NCI-H1105 (cell line): ENCODE measurements at places on chromosomes 11 and 22.
A peak's percentile ranks its signal among the peaks of the same experiment; 100 is the strongest.

DNA sequence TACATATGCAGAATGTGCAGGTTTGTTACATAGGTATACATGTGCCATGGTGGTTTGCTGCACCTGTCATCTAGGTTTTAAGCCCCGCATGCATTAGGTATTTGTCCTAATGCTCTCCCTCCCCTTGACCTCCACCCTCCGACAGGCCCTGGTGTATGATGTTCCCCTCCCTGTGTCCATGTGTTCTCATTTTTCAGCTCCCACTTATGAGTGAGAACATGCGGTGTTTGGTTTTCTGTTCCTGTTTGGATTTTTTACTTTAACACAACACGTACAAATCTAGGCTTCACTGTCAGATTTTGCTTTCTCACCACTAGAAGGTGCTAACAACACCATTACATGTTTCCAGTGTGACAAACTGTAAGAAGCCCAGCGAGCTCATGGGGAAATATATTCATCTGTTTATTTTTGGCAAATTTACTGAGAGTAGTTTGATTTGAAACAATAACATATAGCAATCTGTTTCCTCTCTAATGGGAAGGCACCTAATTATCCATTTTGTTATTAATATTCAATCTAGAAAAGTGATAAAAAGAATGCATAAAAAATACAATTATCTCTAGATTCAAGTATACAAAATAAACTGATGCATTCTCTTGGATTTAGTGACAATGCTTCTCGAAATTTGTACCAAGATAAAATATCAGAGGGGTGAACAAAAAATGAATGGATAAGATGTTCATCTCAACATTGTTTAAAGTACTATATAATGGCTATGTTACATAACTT is 23.2 kb upstream of the BIRC3 start:
- DNase-seq = no peak

GRCh38 chr11:93840180-93840579 is 10.2 kb downstream of the VSTM5 start:
- DNase-seq = no peak

DNA sequence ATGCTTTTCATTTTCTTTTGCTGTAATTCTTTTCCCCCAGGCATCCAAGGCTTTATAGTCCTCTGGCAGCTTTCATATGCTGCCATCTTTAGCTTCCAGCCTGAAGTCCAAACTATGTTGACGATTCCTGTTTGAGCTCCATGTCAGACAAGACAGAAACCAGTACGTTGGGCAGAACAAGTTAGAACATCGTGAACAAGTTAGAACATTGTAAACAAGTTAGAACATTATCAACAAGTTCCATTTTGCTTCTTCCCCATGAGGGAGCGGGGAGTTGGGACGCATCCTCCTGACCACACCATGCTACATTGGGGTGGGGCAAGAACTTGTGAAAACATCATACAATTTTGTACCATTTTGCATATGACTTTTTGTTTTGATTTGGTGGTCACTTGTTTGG is 23.9 kb downstream of the GLB1L2 start:
- DNase-seq = no peak

DNA sequence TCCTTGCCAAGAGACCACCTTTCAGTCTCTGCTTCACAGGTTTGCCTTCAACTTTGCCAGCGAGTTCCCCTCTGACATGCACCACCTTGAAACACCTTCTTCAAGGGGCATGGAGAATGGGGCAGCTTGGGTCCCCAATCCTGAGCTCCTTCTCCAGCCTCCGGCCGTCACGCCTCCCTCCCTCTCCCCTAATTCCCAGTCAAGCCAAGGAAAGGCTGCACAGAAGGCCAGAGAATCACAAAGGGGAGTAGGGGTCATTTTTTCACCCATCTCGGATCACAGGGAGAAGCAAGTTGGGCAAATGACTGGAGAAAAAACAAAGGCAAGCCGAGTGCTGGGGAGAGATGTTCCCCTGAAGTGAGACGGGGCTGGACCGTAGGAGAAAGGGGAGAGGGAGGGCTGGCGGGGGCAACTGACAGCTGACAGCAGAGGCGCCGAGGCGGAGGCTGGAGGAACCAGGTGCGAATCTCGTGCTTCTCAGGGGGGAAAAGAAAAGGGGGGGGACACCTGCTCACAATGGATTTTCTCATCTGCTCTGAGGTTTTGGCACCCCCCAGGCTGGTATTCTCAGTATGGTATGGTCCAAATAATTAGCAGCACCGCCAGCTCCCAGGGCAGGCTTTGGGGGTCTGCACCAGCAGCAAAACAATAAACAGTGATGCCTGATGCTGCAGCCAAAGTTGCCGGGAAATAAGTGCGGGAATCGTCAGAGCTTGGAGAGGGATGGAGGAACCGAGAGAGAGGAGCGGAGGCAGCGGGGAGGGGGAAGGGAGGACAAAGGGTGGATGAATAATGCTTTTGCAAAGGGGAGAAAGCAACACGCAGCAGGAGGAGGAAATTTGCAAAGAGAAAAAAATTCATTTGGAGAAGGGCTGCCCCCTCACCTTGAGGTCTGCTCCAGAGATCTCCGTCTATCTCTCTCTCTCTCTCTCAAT is 644 bp downstream of the YPEL4 start:
- DNase-seq = peak; percentile 24

GRCh38 chr11:92838759-92839310 is 130.6 kb upstream of the MTNR1B start:
- DNase-seq = peak; percentile 12

- no peak for DNase-seq
These were observed 80.8 kb downstream of the ZC3H12C start for GRCh38 chr11:110173811-110174644.

GRCh38 chr22:22684580-22685561 is 40.5 kb downstream of the GGTLC2 start:
- no peak for DNase-seq

DNA sequence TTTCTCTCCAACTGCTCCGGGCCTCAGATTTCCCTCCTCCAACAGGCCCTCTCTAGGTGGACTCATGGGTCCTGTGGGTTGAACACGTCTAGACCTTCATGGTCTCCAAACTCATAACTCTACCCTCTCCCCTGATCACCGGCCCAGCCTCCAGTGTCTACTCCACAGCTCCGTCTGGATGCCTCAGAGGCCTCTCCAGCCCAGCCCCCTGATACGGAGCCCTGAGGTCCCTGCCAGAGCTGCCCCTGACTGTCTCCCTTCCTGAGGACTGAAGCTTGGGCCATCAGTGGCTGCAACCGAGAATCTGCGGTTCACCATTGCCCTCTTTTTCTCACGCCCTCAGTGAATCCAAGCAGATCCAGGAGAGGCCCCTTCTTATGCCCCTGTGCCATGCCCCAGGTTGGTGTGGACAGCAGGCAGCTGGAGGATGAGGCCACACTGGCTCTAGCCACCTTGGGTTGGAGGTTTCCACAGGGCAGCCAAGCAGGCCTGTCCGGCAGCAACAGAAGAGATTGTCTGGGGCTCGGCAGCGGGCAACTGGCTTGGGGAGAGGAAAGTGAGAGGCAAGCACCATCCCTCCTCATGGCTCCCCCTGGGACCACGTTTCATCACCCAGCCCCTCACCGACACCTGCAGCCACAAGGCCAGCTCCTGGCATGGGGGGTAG is 104.6 kb upstream of the FGF3 start:
- DNase-seq = no peak

DNA sequence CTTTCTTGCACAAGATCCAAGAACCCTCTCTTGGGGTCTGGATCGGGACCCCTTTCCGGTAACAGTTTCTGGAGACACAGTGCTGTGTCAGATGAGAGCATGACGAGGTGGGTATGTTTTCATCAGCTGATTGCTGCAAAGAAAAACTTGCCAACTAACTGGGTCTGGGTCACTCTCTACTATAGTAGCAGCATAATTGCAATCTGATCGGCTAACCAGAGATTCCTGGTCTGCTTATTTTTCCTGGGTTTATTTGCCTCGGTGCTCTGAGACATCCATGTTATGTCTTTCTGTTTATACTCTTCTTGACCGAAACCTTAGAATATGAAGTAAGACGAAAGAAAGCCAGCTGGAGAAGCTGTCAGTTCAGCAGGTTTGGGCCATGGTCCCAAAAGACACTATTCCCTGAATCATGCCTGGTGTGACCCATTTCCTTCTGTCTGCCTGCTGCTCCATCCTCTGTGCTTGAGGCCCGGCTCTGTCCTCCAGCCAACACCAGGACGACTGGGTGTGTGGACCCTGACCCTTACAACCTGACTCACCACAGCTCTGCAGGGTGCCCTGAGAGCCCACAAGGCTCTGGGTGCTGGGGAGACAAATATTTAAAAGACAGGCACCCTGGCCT is 24.1 kb upstream of the CLMP start:
- no peak for DNase-seq

GRCh38 chr22:43313890-43314474 is 29.2 kb downstream of the SCUBE1 start:
- DNase-seq = no peak

DNA sequence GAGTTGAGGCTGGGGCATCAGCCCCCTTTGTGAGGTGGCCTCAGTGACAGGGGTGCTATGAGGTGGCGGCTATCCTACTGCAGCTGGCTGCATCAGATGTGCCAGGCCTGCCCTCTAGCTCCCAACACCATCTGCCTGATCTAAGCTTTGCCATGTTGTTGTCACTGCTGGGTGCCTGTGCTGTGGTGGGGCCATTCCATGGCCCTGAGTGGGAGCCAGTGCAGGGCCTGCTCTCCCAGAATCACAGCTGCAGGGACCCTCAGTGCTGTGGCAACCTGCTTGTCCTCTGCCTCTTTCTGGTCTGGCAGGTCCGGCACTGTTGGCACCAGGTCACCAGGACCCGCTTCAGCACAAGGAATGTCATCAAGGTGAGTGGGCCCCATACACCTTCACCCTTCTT is 1.8 kb upstream of the SNU13 start:
- DNase-seq = no peak

GRCh38 chr22:22558972-22559603 is at the start of gene PRAME:
PRAME (minus strand) TSS chr22:22559265; CDS start chr22:22556832, 2,433 bp downstream.
- DNase-seq = peak; percentile 88

- peak; percentile 63 for DNase-seq
These were observed 17.3 kb downstream of the OR51E2 start for GRCh38 chr11:4680341-4680740.
